ENCODE measurements at places on chromosomes 7 and 10.
A peak's percentile ranks its signal among the peaks of the same experiment; 100 is the strongest.

GRCh38 chr7:67631476-67631875 is 634.8 kb downstream of the TYW1 start:
- DNase-seq: no peak

DNA sequence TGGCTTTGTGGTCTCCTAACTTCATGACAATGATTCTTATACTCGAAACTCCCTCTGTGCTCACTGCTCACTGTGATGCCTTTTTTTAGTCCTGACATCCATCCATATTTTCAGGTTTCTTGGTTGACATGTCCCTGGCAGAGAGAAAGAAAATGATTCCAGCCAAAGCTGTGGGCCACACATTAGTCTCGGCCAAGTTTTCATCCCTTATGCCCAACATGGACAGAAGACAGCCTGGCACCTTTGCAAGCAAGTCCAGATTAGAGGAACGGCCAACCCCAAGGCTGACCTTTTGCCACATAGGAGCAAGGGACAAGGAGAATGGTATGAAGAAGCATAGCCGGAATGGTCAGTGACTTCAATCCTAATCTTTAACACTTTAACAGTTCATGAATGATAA is 8.7 kb upstream of the OPALIN start:
- no peak for DNase-seq

DNA sequence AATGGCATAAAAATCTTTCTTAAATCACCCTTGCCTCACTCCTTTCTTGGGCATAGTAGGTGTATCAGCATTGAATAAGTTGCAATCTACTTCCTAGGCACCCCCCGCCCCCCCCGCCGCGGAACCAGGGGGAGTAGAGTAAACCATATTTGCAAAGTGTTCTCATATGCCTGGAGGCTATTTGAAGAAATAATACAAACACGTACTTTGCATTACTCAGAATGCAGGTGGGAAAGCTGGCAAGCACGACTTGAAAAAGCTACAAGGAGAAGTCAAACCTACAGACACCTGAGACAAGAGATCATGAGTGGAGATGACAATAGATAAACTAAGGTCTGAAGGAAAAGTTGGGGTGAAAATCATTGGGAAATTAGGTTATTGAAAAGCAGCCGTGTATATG is 65.6 kb downstream of the POM121L12 start:
- DNase-seq: no peak

GRCh38 chr10:113806503-113806902 is 47.4 kb downstream of the DCLRE1A start:
- no peak for DNase-seq

DNA sequence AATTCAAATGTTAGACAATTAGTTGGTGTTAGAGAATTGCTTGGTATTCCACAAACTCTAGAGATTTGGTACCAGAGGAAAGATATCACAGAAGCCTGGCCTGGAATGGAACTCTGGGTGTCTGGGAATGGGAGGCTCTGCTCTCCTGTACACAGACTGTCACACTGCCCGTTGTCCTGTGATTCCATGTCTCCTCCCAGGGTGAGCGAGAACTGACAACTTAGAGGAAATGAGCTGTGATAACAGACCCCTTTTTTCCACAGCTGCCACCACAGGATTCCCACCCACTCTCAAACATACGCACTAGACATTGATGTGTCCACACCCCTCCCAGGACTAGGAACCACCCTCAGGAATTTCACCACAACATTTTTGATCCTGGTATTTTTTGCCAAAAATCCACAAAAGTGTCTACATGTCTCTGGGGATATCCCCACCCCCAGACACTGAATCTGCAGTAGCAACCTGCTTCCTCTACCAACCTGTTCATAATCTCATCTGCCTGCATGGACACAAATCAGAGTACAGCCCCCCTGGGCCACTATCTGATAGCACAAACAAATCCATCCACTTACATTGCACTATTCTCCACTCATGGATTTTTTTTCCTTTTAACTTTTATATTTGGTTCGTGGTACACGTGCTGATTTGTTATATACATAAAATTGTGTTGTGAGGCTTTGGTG is 4.7 kb downstream of the ZNF273 start:
- DNase-seq: no peak

DNA sequence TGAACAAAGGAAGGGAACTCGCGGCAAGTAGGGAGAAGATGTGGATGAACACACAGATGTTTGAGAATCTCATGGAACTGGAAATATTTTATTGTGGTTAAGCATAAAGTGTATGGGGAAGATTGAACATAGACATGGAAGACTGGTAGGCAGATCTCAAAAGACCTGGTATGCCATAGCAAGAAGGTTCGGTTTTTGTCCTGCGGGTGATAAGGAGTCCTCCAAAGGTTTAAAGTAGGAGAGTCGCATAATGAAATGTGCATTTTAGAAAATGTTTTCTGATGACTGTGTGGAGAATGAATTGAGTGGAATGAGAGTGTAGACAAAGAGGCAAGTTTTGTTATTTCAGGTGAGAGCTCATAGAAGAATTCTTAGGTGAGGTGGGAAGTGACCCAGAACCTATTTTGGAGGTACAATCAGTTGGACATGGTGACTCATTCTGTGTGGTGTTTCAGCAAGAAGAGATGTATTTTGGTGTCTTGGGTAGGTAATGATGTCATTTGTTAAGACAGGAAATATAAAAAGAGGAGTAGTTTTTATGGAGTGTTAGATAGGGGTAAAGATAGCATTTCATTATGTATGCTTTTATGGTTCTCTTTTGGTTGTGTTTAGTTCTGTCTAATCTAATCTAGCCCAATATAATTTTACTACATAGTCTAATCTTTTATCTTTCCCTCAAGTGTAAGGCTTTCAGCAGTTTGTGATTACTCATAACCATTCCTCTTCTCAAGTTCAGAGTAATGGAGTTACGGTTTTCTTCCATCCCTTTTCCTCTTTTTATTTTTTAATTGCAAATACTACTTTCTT is 239.2 kb downstream of the EXOC4 start:
- DNase-seq: peak; percentile 24

- no peak for DNase-seq
These were observed 136.4 kb upstream of the AOAH start for GRCh38 chr7:36860681-36861080.

- DNase-seq: no peak
These were observed 143.8 kb upstream of the PCLO start for GRCh38 chr7:83306502-83306901.

DNA sequence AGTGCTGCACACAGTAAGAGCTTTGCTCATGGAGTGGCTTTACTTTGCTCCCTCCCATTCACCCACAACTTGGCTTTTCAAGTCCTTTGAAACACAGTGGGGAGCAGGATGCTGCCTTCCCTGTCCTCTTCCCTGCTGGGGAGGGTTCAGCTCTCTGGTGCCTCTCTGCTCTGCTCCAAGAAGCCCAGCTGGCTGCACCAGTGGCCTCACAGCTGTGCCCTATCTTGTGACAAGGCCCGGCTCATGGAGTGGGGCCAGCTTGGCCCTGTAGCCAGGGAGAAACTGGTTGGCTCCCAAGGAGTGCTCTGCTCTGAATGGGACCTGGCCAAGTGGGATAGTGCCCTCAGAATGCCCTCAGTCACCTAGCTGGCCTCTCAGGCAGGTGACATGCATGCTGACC is 212.3 kb upstream of the ZMIZ1 start:
- DNase-seq: no peak

DNA sequence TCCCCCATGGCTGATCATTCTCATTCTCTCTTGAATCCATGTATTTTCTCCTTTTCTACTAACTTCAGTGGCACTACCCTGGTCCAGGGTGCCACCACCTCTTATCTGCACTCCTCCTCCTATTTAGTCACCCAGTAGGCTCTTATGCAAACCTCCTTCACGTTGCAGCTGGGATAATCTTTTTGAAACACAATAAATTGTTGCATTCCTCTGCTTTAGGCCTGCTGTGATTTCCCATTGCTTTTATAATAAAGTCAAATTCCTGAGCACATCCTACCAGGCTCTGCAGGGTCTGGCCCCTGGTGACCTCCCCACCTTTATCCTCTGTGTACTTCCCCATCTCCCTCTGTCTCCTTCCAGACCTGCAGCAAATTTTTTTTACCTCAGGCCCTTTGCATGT is 112.7 kb upstream of the KIAA1217 start:
- DNase-seq: no peak

DNA sequence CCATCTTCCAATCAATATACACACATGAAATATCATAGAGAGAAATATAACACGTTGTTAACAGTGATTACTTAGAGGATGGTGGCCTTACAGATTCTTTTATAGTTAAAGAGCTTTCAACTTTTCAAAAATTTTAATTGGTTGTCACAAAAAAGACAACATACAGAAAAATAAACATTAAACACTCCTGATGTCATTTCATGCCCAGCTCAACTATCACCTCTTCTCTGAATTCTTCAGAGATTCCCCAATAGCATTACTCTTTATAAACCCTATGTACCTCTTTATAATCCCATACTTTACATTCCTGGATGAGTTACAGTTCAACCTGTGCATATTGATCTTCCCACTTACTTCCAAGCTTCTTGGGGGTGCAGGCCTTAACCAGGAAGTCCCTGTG is 159.8 kb downstream of the POU6F2 start:
- no peak for DNase-seq

DNA sequence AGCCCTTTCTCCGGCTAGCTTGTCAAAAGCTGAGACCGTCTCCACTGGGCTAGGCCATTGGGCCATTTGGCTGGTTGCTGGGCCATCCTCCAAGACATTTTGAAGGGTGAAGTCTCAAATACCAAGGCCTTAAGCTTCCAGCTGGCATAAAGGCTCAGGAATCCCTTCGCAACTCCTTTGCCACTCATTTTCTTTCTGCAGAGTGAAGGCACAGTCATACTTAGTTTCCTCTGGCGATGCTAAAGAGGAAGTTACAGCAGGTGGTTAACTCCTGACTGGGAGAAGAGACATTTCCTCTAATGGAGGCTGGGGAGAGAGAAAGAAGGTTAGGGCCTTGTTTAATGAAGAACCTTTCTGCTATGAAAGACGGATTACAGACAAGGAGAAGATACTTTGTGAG is 4.8 kb upstream of the REPIN1 start:
- peak; percentile 30 for DNase-seq

- DNase-seq: no peak
These were observed 582.4 kb upstream of the FZD8 start for GRCh38 chr10:36224431-36224985.

GRCh38 chr7:21243265-21243664 is 184.6 kb upstream of the SP4 start:
- no peak for DNase-seq

- no peak for DNase-seq
These were observed 982.0 kb downstream of the SORCS1 start for GRCh38 chr10:106182542-106182941.

GRCh38 chr10:21263263-21263803 is 262.1 kb downstream of the SKIDA1 start:
- DNase-seq: no peak

- no peak for DNase-seq
These were observed 171.1 kb upstream of the KLF6 start for GRCh38 chr10:3955955-3956617.
